Midbrain (tissue), 1 donor: ENCODE measurements at places on chromosomes 1 and 21.

GRCh38 chr1:166017395-166017794 is 149.4 kb downstream of the FAM78B start:
- no peak for DNase-seq

DNA sequence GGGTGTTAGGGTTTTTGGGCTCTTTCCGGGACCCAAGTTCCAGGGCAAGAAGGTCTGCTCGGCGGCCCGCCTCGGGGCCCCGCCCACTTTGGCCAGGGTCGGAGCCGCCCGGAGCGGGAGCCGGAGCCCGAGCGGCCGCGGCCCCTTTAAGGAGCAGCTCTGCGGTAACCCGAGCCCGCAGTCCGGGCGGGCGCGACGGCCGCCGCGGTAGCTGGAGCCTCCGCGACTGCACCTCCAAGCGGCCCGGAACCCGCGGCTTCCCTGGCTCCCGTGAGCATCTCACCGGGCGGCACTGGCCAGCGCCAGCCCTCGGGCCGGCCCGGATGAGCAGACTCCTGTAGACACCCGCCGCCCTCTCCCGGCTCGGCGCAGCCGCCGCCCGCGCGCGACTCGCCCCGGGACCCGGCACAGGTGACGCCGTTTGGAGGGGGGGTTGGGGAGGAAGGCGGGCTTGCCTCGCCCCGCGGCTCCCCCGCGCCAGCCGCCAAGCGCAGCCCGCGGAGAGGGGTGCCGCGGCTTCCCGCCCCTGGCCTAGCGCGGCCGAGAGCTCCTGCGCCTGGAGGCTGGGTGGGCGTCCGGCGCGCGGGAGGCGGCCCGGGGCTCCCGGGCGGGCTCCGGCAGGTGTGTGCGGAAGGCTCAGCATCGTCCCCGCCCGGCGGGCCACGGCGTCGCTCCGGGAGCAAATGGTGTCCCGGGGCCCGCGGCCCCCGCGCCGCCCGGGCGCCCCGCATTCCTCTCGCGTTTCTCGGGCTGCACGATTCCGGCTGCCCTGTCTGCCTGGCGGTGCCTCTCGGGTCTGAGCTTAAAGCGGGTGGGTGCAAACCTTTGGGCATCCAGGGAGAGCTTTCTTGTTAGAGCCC is at the start of gene TLCD4:
Gene TLCD4, plus strand, starts transcription at position 149 of the 860 bp plus-strand sequence. CDS start 26,547 bp downstream, outside the sequence.
- peak; percentile 70 for DNase-seq

GRCh38 chr1:52906135-52906603 is 15.4 kb downstream of the ECHDC2 start:
- DNase-seq, result no peak

DNA sequence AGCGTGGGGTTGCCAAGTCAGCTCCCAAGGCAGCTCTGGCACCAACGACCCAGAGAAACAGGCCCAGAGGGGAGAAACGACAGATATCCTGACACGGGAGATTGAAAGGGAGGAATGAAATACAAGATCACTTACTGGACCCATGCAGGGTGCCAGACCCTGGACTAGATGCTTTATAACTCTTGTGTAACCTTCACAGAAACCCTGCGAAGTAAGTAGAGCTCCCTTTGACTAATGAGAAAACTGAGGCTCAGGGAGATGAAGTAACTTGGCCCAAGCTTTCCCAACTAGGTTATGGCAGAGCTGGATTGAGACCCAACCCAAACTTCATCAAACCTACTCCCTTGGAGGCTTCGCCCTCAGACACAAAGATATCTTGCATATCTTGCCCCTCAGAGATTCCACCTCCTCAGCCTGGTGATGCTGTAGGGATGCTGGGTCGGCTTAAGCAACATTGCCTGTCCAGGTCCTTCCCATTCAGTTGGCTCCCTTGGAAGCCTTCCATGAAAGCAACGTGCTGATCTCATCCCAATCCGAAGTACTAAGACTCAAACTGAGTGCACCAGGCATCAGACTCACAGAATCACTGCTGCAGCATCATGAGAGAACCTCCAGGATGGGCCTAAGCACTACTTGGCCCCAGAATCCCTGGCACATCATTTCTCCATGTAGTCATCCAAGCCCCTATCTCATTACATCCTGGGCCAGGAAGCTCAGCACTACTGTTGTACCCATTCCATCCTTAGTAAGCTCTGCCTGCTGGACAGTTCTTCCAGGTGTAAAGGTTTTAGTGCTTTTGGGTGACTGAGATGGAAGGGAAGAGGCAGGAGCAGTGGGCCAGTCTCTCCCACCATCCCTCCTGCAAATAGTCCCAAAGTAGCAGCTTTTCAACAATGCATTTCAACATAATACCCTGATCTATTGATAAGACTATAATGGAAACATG is 1.1 kb upstream of the IGSF9 start:
- no peak for DNase-seq

- no peak for DNase-seq
Observed at GRCh38 chr1:159091607-159092031, 15.1 kb upstream of the AIM2 start.

DNA sequence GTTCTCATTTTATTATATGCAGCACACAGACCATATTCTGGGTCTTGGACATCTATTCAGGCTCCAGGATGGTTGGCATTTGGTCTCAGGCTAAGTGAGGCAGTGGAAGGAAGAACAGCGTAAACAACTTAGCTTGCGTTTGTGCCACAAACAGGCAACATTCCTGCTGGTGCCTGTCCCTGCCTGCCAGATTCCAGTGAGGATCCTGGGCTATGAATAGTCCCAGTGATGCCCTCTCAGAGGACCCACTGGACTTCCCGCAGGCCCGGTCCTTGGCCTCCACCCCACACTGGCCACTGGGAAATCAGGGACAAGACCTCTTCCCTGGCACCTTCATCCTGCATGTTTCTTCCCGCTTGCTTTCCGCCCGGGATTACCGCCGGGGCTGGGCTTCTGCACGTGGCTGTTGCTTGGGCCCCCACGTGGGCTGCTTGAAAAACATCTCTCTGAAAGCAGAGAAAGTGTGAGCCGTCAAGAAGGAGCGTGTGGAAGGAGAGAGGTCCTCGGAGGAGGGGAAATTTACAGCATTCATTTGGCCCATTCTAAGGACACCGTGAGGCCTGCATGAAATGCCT is 145.1 kb upstream of the WNT4 start:
- DNase-seq, result no peak

DNA sequence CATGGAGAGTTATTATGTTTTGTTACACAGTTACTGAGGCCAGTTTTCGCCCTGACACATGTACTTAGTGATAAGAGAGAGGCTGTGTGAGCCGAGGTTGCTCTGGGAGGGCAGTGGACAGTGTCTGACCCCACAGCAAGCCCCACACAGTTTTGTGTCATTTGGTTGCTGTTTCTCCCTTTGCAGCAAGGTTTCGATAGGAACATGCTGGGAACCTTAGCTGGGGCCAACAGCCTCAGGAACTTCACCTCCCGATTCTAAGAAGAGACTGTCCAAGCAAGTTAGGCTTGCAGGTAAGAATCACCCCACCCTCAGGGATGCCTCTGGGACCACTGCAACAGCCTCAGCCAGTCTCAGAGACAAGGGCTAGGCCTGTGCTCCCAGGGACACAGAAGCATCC is 45.3 kb downstream of the PKP1 start:
- no peak for DNase-seq

DNA sequence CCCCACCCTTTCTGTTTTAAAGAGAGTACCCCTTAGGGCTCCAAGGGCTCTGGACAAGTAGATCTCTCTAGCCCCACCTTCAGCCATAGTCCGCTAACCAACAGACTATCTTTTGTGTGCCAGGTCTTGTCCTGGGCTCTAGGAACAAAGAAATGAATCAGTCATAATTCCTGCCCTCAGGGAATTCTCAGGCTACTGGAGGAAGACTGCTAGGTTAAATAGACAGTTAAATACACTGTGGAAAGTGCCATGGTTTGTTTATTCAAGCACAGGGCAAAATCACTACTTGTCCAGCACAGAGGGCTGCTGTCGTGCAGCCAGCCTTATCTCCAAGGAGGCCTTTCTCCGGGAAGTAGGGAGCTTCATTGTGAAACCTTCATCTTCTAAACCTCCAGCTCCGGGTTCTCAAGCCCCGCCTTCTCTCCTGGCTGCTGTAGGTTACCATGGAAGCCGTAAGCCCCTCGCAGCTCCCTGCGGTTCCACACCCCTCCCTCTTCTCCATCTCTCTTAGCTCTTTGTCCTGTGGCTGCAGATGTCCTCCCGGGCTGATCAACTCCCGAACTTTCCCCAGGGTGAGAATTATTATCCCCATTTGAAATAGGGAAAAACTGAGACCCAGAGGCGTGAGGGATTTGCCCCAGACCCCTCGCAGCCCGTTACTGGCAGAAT is 29.8 kb downstream of the SHISAL2A start:
- no peak for DNase-seq

- no peak for DNase-seq
Observed at GRCh38 chr1:30731806-30732276, 8.5 kb upstream of the MATN1 start.

DNA sequence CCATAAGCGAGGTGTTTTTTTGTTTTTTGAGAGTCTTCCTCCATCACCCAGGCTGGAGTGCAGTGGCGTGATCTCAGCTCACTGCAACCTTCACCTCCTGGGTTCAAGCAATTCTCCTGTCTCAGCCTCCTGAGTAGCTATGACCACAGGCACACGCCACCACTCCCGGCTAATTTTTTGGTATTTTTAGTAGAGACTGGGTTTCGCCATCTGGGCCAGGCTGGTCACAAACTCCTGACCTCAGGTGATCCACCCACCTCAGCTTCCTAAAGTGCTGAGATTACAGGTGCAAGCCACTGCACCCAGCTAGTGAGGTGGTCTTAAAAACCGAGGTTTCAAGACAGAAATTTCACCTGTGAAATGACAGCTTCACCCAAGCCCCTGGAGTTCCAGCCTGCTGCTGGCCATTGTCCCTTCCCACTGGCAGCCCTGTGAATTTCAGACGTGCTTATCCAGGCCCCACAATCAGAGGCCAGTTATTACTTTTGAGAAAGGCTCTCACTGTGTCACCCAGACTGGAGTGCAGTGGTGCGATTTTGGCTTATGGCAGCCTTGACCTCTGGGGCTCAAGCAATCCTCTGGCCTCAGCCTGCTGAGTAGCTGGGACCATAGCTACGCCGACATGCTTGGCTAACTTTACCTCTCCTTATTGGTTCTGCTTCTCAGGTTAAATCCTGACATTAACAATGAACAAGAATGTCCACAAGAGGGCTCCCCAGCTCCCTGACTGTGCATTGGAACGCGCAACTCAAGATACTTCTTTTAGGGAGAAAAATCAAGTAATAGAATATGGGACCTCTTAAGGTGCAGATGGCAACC is 19.4 kb downstream of the ENO1 start:
- peak; percentile 52 for DNase-seq
